Stimulated activated CD8-positive, alpha-beta memory T cell treated with anti-CD3 and anti-CD28 coated beads, Interleukin-15, amount 100 ng/mL, for 24 hours (primary cell): ENCODE measurements at places on chromosomes 7 and 10.

DNA sequence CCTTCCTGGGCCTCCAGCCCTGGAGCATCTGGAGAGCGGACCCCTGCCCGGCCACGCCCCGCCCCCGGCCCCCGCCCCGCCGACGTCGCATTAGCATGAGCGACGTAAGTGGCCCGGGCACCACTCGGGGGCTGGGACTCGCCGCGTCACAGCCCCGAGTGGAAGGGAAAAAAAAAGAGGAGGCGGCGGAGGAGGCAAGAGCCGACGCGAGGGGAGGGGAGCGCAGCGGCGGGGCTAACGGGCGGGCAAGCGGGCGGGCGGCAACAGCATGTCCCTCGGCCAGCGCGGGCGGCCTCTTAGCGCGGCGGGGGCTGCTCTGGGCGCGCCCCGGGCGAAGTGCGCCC, at the start of gene SLC18A3:
SLC18A3 (plus strand) TSS at position 197 of the 344 bp plus-strand sequence. CDS start 431 bp downstream, outside the sequence.
- no peak for DNase-seq

GRCh38 chr7:18610331-18610948, 114.9 kb downstream of the HDAC9 start:
- no peak for DNase-seq

GRCh38 chr7:130231792-130232191, 24.1 kb downstream of the SSMEM1 start:
- DNase-seq: no peak

GRCh38 chr7:144830024-144830785, 5.6 kb downstream of the TPK1 start:
- DNase-seq: no peak

GRCh38 chr10:625333-625696, 64.2 kb downstream of the DIP2C start:
- no peak for DNase-seq

GRCh38 chr7:26507108-26507987, 215.7 kb downstream of the SNX10 start:
- DNase-seq: no peak

- no peak for DNase-seq
Observed at GRCh38 chr7:18305866-18306265, 189.7 kb upstream of the HDAC9 start.

GRCh38 chr10:60390224-60390626, 550 bp upstream of the ANK3 start:
- DNase-seq: no peak

- DNase-seq: no peak
Observed at GRCh38 chr10:102646610-102647442, 2.5 kb downstream of the TRIM8 start.

GRCh38 chr10:131004276-131004675, 307.2 kb downstream of the TCERG1L start:
- DNase-seq: no peak
